ENCODE measurements at places on chromosomes 11 and 22. TPM values are rescaled to one million over a fixed set of nuclear protein-coding genes. Genes with fewer than 3 reads are reported as not detected.

- no peak for DNase-seq
Measured at GRCh38 chr22:44930711-44931035, 79.1 kb downstream of the PHF21B start.

GRCh38 chr11:62428871-62429560 is 10.2 kb downstream of the SCGB1A1 start:
- DNase-seq: no peak

DNA sequence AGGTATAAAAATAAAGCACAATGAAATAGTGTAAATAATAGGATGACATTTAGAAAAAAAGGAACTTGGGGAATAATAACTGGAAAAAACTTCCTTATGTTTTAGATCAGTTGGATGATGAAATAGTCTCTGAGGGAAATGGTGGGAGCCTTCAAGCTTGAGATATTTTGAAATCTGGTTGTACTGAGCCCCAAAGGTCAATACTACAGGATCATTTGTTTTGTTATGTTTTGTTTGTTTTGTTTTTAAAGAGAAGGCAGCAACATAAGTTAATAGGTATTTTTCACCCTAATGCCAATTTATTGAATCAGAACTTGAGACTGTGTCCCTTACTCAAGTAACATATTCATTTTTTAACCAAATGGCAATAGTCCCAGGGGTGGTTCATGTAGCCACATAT is 393.1 kb downstream of the ETS1 start:
- DNase-seq: no peak

DNA sequence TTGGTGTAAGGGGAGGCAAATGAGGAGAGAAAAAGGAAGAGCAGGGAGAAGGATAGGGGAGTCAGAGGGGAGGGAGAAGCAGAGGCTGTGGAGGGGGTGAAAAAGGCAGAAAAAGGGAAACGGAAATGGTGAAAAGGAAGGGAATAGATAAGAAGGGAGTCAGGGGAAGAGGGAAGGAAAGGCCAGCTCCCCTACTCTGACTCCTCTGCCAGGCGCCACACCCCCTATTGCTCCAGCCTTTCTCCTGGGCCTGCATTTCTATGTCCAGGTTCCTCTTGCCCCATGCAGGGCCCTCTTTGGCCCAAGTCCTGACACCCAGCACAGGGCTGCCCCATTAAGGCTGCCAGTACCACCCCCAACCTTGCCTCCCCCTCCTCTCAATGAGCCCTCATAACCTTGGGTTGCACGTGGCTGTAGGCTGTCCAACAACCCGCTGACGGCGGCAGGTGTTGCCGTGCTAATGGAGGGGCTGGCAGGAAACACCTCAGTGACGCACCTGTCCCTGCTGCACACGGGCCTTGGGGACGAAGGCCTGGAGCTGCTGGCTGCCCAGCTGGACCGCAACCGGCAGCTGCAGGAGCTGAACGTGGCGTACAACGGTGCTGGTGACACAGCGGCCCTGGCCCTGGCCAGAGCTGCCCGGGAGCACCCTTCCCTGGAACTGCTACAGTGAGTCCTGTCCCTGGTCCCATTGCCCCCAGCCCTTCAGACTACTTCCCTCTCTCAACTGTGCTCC is 3.4 kb upstream of the NHERF4 start:
- no peak for DNase-seq

- DNase-seq: no peak
Measured at GRCh38 chr11:92500453-92500852, 275.8 kb downstream of the FAT3 start.

DNA sequence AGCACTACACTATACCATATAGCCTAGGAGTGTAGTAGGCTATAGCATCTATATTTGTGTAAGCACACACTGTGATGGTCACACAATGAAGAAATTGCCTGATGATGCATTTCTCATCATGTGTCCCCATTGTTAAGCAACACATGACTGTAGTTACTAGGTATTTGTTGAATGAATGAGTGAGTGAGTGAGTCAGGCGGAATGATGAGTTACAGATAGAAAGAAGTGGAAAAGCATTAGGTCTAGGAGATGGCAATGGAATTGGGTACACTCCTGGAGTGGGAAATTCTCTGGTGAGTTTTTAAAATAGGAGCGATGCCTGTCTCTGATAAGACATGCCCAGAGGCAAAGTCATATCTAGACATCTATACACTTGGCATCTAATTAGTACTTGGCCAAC is 160.5 kb upstream of the TBCEL start:
- DNase-seq: no peak

DNA sequence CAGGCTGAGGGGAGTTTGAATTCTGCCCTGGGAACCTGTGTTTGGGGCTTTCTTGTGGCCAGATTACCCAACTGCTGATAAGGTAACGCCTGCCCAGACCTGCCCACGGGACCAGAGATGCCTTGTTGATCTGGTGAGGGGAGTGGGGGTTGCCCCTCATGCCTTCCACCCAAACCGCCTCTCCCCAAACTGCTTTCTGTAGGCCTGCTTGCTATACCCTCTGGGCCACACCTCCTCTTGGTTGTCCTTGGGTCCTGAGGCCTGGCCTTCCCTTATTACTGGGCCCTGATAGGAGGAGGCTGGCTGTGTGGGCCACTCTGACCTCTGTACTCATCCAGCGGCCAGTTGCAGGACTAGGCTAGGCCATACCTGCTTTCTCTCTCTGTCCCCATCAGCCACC is 3.4 kb downstream of the P2RY2 start:
- DNase-seq: no peak

- DNase-seq: no peak
Measured at GRCh38 chr11:9276571-9276970, 11.4 kb upstream of the DENND5A start.

DNA sequence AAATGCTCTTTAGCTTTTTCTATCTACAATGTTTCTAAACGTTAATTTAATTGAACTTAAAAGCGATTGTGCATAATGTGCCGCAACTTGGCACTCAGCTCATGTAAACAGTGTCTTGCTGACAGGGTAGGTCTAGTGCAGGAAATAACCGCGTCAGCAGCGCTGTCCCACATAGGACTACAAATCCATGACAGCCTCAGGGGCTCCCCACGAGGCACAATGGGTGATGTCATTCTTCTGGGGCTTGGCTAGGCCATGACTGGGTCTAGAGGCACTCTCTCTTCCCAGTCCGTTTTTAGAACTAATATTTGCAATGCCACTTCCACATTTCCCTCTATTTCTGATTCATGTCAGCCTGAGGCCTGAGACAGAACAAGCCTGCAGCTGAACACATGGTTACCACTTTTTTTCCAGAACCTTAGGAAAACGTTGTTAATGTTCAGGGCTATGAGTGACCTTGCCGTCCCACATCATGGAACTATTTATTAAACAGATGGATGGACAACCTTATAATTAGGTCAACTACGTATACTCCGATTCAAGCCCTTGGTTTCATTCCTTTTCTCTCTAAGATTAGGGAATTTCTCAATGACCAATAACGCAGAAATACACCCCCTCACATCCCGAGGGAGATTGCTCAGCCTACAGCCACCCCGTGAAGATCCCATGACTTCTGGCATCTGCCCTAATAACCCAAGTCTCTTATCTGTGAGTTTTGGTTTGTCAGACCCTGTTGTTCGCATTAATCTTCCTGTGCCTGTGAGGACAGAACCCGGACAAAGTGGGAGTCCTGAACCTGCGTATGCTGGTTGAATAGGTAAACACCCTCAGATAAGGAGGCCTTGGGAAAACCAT is 19.4 kb upstream of the SNX32 start:
- no peak for DNase-seq

The EHF gene
- 7.8 TPM for polyA plus RNA-seq

The PKP3 gene
- polyA plus RNA-seq: 22.3 TPM

The LRRC75B gene
- polyA plus RNA-seq: 7.1 TPM

The SUN2 gene
- 21.7 TPM for polyA plus RNA-seq

The MCHR1 gene
- polyA plus RNA-seq: not detected

The UCP3 gene
- polyA plus RNA-seq: 1.5 TPM

The FUT4 gene
- 1.6 TPM for polyA plus RNA-seq

The TSGA10IP gene
- not detected for polyA plus RNA-seq

The CYP2D6 gene
- polyA plus RNA-seq: 0.63 TPM
